ENCODE measurements at places on chromosomes 4 and X. TPM values are rescaled to one million over a fixed set of nuclear protein-coding genes. Genes with fewer than 3 reads are reported as not detected.
A peak's percentile ranks its signal among the peaks of the same experiment; 100 is the strongest.

The ETDA gene
- not detected for total RNA-seq

DNA sequence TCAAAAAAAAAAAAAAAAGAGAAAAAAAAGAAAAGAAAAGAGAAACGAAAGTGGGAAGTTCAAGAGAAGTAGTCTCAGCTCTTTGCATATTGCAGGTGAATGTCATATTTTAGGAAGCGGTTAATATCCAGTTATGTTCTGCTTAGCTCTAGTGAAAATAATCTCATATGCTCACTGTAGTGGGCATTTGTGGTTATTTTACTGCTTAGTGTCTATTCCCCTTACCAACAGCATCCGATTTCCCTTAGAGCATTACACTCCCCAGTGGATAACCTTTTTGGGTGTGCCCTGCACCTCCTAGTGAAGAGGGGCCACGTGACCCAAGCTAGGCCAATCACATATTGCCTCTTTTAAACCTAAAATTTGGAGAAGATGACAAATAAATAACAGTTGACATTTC, 111.2 kb upstream of the ZNF827 start:
- H3K27ac ChIP-seq = no peak overlapping the region
- no peaks in the 10 kb centered on the region for H3K4me1 ChIP-seq
- no peaks in the 10 kb centered on the region for H3K36me3 ChIP-seq
- no peaks in the 10 kb centered on the region for H3K27me3 ChIP-seq

DNA sequence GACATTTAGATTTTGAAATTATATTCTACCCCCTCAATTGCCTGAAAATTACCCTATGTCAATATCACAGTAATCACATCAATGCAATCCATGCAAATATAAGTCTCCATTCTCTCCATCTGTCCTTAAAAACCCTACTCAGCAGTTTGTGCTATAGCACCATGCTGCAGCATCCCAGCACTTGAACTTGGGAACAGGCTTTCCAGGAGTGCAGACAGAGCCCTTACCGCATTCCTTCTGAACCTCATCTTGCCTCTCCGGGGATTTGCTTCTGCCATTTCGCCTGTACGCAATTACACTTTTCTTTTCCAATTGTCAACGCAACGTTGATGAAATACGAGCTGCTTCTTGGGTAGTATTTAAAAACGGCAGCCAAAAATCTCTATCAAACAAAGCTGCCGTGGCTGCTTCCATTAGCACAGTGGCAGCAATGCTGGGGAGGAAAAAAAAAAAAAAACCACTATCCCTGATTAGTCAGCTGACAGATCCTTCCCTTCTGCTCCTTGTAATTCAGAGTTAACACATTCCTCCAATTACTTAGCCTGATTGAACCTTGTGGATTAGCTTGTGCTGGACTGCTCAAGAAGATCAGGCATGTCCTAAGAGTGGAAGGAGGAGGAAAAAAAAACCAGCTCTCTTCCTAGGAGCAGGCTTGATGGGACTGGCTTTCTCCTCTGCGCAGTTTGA, 65.6 kb downstream of the MCF2 start:
- no peaks in the 10 kb centered on the region for H3K36me3 ChIP-seq
- DNase-seq = no peak
- no peaks in the 10 kb centered on the region for H3K4me1 ChIP-seq
- H3K4me3 ChIP-seq = no peak overlapping the region

DNA sequence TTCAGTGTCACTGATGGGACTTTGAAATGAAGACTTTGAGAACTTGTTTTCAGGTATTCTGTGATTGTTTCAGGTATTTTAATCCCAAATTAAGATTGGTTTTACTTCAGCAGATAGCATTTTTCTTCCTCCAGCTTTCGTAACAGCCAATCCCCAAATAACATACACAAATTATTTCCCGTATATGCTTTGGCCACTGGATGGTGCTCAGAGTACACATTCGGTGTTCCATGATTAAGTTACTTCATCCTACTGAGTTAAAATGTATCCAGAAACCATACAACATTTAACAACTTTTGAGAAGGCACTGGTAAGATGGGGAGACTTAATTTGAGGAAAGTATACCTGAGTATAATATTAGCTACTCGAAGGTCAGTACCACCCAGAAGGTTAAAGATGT, 233.4 kb upstream of the FAM47A start:
- H3K4me1 ChIP-seq = peaks cover 8% of the 10 kb centered on the region
- no peak overlapping the region for H3K27ac ChIP-seq
- peak; percentile 29 for DNase-seq
- no peaks in the 10 kb centered on the region for H3K27me3 ChIP-seq

- no peaks in the 10 kb centered on the region for H3K27me3 ChIP-seq
- no peaks in the 10 kb centered on the region for H3K36me3 ChIP-seq
- peaks cover 25% of the 10 kb centered on the region for H3K4me1 ChIP-seq
- no peak overlapping the region for H3K27ac ChIP-seq
- no peak for DNase-seq
Measured at GRCh38 chrX:14362721-14363120, 166.6 kb upstream of the GLRA2 start.

The ANK2 gene
- total RNA-seq = 4.1 TPM

The PAGE4 gene
- total RNA-seq = not detected

GRCh38 chr4:126992910-126993309, 639.8 kb upstream of the INTU start:
- no peak for DNase-seq
- no peaks in the 10 kb centered on the region for H3K4me1 ChIP-seq
- no peak overlapping the region for H3K4me3 ChIP-seq
- H3K27me3 ChIP-seq = no peaks in the 10 kb centered on the region

DNA sequence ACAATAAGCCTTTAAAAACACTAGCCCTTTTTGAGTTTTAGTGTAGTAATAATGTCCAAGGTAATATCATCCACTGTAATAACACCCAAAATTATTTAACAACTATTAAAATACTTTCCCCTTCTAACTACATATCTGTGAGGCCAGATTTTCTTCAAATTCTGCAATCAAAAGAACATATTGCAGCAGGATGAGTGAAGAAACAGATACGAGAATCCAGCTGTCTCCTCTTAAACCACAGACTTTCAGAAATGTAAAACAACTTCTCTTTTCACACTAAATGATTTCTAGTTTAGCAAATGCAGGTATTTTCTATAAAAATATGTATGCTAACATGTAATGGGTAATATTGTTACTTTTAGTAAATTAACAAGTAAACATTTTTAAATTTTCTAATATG, 148.9 kb downstream of the PRDM5 start:
- H3K36me3 ChIP-seq = no peaks in the 10 kb centered on the region
- DNase-seq = no peak
- H3K4me3 ChIP-seq = no peak overlapping the region
- H3K4me1 ChIP-seq = peaks cover 9% of the 10 kb centered on the region
- H3K27me3 ChIP-seq = no peaks in the 10 kb centered on the region

The CCDC110 gene
- total RNA-seq = not detected

GRCh38 chrX:132716006-132716405, 227.2 kb upstream of the MBNL3 start:
- no peak overlapping the region for H3K4me3 ChIP-seq
- no peak for DNase-seq
- H3K36me3 ChIP-seq = no peaks in the 10 kb centered on the region
- no peaks in the 10 kb centered on the region for H3K27me3 ChIP-seq

DNA sequence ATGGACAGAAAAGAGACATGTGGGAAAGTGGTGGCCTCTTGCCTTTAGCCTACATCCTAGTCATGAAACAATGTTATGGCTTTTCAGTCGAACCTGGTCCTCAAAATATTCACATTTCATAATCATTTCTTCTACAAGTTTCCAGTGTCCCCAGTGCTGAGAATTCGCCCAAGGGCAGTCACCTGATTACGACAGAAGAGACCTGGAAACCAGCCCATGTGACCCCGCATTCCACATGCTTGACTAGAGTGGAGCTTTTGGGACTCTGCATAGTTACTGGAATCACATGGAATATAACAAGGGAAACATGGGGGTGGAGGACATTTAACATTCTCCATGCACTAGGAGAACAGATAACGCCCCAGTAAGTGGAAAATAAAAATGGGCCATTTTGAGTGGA, 100.1 kb downstream of the PPARGC1A start:
- DNase-seq = peak; percentile 57
- H3K27me3 ChIP-seq = no peaks in the 10 kb centered on the region
- H3K4me3 ChIP-seq = no peak overlapping the region
- peaks cover 27% of the 10 kb centered on the region for H3K4me1 ChIP-seq

- H3K4me1 ChIP-seq = peaks cover 10% of the 10 kb centered on the region
- no peak overlapping the region for H3K4me3 ChIP-seq
- H3K36me3 ChIP-seq = no peaks in the 10 kb centered on the region
- no peak overlapping the region for H3K27ac ChIP-seq
- H3K27me3 ChIP-seq = no peaks in the 10 kb centered on the region
- DNase-seq = no peak
Measured at GRCh38 chr4:3011456-3012220, 48.3 kb downstream of the GRK4 start.

- H3K4me3 ChIP-seq = no peak overlapping the region
- no peak for DNase-seq
- no peaks in the 10 kb centered on the region for H3K27me3 ChIP-seq
- no peak overlapping the region for H3K27ac ChIP-seq
Measured at GRCh38 chr4:167713756-167714155, 378.6 kb upstream of the ANXA10 start.

DNA sequence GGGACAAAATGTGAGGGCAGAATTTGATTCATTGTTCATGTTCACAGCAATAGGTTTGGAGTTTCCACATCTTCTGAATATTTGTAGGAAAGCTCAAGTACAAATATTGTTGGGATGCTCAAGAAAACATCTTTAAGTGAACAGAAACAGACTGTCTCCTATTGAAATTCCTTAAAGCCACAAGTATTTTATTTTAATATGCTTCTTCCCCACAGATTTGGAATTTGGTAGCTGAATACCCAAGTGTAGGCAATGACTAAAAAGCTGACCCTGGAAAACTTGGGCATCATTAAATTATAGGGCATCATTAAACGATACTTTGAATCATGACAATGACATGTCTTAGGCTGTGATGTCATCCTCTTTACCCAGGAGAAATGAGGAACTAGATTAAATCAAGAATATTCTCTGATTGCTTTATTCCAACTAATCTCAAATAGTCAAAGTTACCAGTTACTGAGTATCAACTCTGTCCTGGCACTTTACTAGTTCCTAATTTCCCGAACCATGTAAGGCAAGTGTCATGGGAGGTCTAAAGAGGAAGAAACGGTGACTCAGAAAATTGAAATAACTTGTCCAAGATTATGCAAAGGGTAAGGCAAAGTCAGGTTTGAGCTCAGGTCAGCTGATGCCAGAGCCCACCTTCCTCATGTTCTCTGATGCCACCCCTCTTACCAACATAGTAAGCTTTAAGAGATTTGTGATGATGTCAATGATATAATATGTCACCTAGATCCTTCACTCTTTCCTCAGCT, 223.1 kb upstream of the LEF1 start:
- H3K27ac ChIP-seq = no peak overlapping the region
- peaks cover 20% of the 10 kb centered on the region for H3K27me3 ChIP-seq
- no peaks in the 10 kb centered on the region for H3K4me1 ChIP-seq
- DNase-seq = no peak
- no peaks in the 10 kb centered on the region for H3K36me3 ChIP-seq
- no peak overlapping the region for H3K4me3 ChIP-seq

The MAP9 gene
- total RNA-seq = 9.4 TPM

The ADGRL3 gene
- 0.66 TPM for total RNA-seq

- H3K27me3 ChIP-seq = no peaks in the 10 kb centered on the region
- H3K4me1 ChIP-seq = no peaks in the 10 kb centered on the region
- H3K4me3 ChIP-seq = no peak overlapping the region
- no peaks in the 10 kb centered on the region for H3K36me3 ChIP-seq
- no peak for DNase-seq
Measured at GRCh38 chrX:1218286-1218685, 5.8 kb upstream of the CRLF2 start.

The PGRMC1 gene
- total RNA-seq = 121 TPM

The NPY5R gene
- 1.2 TPM for total RNA-seq

The SLC7A11 gene
- total RNA-seq = 37.7 TPM

The KLHL13 gene
- total RNA-seq = 0.95 TPM

DNA sequence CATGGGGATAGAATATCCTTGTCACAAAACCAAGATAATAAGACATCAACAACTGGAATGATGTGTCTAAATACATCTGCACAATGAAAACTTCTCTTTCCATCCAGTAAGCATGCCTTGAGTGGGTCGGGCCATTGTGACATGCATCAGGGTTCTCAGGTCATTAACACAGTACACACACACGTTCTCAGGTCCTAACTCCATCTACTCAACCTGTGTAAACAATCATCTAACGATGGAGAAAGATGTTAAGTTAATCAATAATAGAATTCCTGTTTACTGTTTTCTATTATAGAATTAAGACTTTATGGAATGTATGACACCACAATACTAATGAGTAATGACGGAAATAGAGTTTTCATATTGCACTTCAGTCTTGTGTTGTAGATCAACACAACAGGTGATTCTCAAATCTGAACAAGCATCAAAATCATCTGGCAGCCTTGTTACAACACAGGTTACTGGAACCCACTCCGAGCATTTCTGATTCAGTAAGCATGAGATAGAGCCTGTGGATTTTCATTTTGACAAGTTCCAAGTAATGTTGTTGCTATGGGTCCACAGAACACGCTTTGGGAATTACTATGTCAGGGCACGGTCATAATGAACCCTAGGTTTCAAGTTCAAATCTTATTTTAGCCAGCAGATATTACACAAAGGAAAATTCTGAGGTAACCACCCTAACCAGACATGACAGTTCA, 315.8 kb upstream of the TEX13C start:
- H3K36me3 ChIP-seq = no peaks in the 10 kb centered on the region
- no peak overlapping the region for H3K27ac ChIP-seq
- DNase-seq = no peak
- no peaks in the 10 kb centered on the region for H3K4me1 ChIP-seq
- H3K27me3 ChIP-seq = no peaks in the 10 kb centered on the region
- H3K4me3 ChIP-seq = no peak overlapping the region

DNA sequence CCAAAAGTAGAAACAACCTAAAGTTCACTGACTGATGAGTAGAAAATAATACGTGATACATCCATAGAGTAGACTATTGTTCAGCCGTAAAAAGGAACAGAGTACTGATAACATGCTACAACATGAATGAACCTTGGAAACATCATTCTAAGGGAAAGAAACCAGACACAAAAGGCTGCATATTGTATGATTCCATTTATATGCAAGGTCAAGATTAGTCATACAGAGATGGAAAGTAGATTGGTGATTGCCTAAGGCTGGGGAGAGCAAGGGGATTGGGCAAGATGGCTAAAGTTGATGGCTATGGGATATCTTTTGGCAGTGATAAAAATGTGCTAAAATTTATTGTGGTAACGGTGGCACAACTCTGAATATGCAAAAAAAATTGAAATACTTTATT, 209.1 kb downstream of the RELL1 start:
- peak overlapping the region; percentile 29 for H3K4me3 ChIP-seq
- no peaks in the 10 kb centered on the region for H3K27me3 ChIP-seq
- DNase-seq = no peak
- H3K4me1 ChIP-seq = peaks cover 83% of the 10 kb centered on the region
- H3K27ac ChIP-seq = peak overlapping the region; percentile 88

DNA sequence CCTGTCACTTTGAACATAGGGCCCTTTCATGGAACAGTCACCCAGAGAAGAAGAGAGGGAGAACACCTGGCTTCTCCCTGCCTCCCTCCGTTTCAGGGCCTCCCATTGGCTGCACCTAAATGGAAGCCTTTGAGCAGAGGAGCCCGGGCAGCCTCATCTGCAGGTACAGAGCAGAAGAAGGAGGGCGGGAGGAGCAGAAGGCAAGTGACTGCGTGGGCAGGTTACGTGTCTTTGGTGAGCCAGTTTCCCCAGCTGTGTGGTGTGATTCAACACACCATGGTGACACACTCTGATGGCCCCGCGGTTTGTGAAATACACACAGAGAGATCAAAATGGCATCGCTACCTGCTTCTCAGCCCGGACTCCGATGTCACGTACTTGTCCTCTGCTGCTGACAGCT, 431 bp downstream of the C4orf50 start:
- DNase-seq = no peak
- no peaks in the 10 kb centered on the region for H3K4me1 ChIP-seq
- H3K27ac ChIP-seq = no peak overlapping the region
- no peaks in the 10 kb centered on the region for H3K36me3 ChIP-seq

The TCEAL2 gene
- not detected for total RNA-seq

Data from Calu3 (cell line).